ENCODE measurements at places on chromosomes 1 and 21. TPM values are rescaled to one million over a fixed set of nuclear protein-coding genes. Genes with fewer than 3 reads are reported as not detected.

GNG12 gene
- total RNA-seq: 73.2 TPM

ATP6V1G3 gene
- total RNA-seq: not detected

TEDDM1 gene
- total RNA-seq: not detected

SH2D5 gene
- 1.3 TPM for total RNA-seq
